BJ (cell line): ENCODE measurements at places on chromosomes 13 and 19. TPM values are rescaled to one million over a fixed set of nuclear protein-coding genes. Genes with fewer than 3 reads are reported as not detected.

DNA sequence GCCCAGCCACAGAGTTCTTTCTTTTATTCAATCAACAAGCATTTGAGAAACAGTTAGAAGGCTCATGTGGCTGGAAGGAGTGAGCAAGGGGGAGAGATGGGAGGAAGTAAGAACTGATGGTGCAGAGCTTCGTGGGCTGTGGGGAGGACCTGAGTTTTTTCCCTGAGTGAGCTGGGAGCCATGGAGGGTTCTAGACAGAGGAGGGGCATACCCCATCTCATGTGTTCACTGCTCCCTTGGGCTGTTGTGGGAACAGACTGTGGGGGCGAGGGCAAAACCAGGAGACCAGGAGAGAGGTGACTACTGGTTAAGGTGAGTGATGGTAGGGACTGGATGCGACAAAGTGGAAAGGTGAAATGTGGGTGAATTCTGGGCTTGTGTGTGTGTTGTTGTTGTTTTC, 2.4 kb upstream of the PKN1 start:
- no peak for DNase-seq

- DNase-seq = no peak
Measured at GRCh38 chr13:93304868-93305613, 78.4 kb downstream of the GPC6 start.

GRCh38 chr13:107827840-107828549, 387.3 kb downstream of the LIG4 start:
- DNase-seq = no peak

The OLFM2 gene
- 35.3 and 88.3 TPM in 2 replicates for polyA plus RNA-seq

The GRIK5 gene
- 0.06 and 0.10 TPM in 2 replicates for polyA plus RNA-seq

The ZNF444 gene
- polyA plus RNA-seq = 10.2 and 11.5 TPM in 2 replicates

The KLK14 gene
- 0.06 TPM in 1 of 2 replicates, not detected in the other for polyA plus RNA-seq

The CD22 gene
- not detected in 2 replicates for polyA plus RNA-seq
